ENCODE measurements at places on chromosomes 13 and 19.

- DNase-seq: no peak
These were observed 22.8 kb downstream of the HIF3A start for GRCh38 chr19:46319613-46320012.

GRCh38 chr19:39927524-39928356 lies 6.7 kb downstream of the FCGBP start:
- no peak for DNase-seq

DNA sequence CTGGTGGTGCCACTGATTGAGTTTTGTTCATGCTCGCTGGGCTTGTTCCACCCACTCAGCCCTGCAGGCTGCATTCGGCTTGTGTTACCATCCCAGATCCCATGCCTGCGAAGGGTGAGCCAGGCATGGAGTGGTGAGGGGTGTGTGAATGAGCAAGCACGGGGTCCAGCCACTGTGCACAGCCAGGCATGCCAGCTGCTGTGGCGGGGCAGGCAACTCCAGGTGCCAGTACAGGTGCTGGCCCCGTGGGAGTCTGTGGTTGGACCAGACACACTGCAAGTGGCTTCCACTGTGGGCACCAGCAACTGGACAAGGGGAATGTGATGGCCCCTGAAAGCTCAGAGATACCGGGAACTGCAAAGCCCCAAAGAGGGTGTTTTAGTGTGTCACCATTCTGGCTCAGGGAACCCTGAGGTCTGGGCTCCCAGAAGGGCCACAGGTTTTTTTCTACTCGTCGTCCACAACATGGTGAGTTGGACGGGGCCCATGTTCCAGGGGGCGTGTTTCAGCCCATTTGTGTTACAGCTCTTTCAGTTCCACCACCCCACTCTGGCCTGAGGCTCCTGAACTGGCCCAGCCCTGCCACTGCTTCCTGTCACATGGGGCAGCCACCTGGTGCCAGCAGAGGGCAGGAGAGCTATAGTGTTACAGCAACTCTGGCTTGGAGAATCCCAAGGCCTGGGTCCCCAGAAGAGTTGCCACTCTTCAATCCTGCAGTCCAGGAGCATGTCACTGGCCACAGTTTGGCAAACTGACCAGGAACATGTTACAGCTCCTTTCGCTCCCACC lies 217.0 kb upstream of the OBI1 start:
- no peak for DNase-seq

GRCh38 chr19:13057744-13058143 lies 44.9 kb downstream of the LYL1 start:
- DNase-seq: no peak

DNA sequence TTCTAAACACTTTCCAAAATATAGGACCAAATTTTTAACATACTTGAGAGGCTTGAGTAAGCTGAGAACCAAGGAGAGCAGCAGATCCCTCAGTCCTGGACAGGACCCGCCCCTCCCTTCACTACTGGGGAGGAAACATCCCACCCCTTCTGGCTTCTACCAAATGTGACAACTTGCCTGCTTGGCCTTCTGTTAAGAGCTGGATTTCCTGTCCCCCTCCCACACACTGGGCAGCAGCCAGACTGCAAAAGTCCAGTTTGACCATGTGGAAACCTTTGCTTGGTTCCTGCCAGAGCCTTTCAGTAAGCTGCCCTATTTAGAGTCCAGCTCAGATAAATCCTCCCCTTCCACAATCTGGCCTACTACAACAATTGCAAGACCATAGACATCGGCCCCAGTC lies 84.3 kb downstream of the FGF14 start:
- DNase-seq: peak; percentile 0

DNA sequence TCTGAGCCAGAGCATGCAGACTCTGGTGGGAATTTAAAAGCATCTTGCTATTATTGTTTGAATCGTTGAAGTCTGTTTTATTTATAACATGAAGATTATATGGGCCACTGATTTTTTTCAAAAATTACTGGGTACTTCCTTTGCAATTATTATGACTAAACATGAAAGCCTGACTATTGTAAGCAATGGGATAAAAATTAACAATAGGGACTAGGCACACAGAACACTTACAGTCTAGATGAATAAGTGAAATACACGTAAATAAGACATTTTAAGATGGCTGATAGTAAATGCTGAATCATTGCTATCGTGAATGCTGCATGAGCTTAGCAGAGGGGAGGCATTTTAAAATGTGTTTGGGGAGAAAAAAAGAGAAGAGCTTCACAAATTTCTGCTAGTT lies 81.0 kb upstream of the MAB21L1 start:
- DNase-seq: no peak

- DNase-seq: peak; percentile 2
These were observed 1.3 kb downstream of the ZNF616 start for GRCh38 chr19:52138278-52138982.

DNA sequence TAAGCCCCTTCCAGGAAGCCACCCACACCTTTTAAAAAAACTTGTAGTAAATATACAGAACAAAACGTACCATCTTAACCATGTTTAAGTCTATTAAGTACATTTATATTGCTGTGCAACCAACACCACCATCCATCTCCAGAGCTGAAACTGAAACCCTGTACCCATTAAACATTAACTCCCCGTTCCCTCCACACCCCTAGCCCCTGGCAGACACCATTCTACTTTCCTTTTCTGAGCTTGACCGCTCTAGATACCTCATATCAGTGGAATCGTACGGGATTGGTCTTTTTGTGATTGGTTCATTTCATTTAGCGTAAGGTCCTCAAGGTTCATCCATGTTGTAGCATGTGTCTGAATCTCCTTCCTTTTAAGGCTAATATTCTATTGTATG lies 13.0 kb upstream of the SPATA13 start:
- no peak for DNase-seq

DNA sequence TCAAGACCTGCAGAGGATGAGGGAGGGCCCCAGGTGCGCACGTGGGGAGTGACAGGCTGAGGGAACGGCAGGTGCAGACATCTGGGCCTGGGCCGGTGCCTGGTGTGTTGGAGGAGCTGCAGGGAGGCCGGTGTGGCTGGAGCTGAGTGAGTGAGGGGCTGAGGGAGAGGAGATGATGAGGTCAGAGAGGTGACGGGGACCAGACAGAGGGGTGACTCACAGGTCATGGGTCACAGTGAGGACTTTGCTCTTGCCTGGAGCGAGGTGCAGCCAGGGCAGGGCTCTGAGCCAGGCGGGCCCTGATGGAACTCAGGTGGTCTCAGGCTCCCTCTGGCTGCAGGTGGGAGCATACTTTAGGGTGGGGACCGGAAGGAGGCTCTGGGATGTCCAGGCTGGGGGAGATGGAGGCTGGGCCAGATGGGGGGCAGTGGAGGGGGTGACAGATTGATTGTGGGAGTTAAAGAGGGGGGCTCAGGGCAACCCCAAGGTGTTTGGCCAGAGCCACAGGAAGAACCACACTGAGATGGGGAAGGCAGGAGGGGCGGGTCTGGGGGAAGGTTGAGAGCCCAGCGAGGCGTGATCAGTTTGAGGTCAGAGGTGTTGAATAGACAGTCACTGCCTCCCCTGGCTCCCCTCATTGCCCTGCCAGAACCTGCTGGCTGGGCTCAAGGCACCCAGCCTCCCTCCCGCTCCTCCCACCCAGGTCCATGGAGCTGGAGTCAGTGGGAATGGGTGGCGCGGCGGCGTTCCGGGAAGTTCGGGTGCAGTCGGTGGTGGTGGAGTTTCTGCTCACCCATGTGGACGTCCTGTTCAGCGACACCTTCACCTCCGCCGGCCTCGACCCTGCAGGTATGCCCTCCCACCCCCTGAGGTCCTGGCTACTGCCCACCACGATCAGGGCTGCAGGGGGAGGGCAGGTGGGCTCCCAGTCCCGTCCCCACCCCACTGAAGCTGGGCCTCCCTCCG lies 8.4 kb downstream of the ARHGAP33 start:
- no peak for DNase-seq

GRCh38 chr19:47542030-47542475 lies 27.2 kb upstream of the NAPA start:
- DNase-seq: no peak

DNA sequence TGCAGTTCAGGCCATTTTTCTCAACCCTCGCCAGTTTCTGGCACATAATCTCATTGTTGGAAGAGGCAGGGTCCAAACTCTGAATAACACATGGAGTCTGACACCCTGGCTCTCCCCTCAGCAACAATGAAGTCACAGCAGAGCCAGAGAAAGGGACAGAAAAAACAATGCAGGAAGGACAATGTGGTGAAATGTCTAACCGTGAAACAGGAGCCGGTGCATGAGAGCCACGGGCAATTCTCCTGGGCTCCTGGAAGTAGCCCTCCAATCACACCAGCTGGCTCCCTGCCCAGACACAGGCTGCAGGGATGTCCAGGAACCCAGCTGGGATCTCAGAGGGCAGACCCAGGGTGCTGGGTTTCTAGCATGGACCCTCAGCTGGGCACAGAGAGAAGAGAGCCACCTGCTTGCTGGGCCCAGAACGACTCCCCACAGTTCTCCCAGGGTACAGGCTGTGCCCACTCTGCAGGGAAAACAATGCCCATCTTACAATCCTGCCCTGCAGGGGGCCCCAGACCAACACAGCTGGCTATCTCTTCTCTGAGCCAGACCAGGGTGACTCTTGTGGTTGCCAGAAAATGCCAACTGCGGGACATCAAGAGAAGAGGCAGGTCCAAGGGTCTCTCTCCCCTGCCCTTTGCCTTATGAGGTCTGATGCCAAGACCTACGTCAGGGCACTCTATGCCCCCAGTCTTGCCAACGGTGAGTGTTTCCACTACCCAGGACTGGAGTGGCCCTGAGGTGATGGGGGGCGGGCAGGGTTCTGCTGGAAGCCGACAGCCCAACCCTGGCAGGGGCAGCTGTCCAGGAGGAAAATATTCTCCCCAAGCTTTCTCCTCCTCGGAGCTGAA lies 64.5 kb downstream of the CEBPG start:
- DNase-seq: peak; percentile 43

DNA sequence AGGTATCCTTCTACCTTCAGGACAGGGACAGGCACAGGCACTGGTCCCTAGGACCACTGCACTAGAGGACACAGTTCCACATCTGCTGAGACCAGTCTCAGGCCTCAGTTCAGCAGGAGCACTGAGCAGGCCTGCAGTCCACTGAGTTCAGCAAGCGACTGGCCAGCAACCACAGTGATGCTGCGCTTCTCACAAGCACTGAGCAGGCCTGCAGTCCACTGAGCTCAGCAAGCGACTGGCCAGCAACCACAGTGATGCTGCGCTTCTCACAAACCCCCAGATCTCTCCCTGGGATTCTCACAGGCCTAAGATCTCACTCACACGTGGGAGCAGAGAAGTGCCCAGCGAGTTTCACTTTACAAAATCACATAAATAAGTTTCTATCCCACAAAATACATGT lies 140.6 kb downstream of the IRS2 start:
- no peak for DNase-seq

- no peak for DNase-seq
These were observed 701.9 kb upstream of the MIR17HG start for GRCh38 chr13:90645582-90645981.

- DNase-seq: no peak
These were observed 1470.9 kb downstream of the UQCRFS1 start for GRCh38 chr19:27742041-27742440.

- DNase-seq: no peak
These were observed 671 bp upstream of the SLC46A3 start for GRCh38 chr13:28719227-28720055.

GRCh38 chr13:72125561-72125960 lies 258.6 kb upstream of the DACH1 start:
- no peak for DNase-seq

GRCh38 chr19:16076958-16077611 lies 790 bp downstream of the TPM4 start:
- peak; percentile 55 for DNase-seq

DNA sequence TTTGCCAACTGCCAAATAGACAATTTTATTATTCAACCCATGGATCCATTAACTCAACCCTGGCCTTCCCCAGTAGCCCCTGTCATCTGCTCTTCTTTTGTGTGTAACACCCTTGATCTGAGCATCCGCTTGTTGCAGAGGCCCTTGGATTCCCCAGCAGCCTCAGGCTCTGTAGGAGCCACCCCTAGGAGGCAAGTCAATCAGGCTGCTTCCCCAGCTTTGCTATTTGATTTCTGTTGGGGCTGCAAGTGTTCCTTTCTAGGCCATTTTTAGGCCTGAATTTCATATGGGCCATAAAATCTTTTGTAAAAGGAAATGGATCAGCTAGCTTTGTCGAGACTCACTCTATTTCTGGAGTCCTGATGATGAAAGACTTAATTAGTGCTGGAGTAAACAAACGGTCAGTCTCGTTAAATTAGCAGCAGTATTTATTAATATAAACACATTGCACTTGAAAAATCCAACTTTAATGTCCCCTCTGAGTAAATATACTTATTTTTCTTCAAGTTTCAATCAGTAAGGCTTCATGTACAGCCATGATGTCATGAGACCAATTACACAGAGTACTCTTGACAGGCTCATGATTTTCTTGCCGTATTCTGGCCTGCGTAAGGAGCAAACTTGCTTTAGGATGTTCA lies 105.3 kb downstream of the RGCC start:
- DNase-seq: no peak

- DNase-seq: no peak
These were observed 424.5 kb downstream of the PCDH9 start for GRCh38 chr13:66805657-66806056.

GRCh38 chr13:37413161-37413560 lies 185.4 kb downstream of the POSTN start:
- no peak for DNase-seq

GRCh38 chr13:28373810-28374209 lies 121.1 kb downstream of the FLT1 start:
- no peak for DNase-seq

- DNase-seq: no peak
These were observed 18.8 kb downstream of the CYTH2 start for GRCh38 chr19:48487948-48488347.

DNA sequence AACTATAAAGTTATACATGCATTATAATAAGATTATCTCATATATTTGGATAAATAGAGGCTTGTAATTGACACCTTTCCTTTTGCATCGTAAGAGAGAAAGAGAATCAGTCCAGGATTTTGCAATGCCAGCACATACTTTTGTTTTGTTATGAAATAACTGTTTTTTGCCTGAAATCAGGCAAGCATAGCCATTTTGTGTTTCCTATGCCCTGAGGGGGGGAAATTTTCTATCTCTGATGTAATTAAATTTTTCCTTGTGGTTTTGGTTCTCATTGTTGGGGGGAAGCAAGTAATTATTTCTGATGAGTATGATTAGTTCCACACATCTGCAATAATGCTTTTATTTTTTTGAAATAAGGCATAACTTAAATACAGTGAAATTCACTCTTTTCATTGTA lies 229.4 kb downstream of the NDFIP2 start:
- no peak for DNase-seq

DNA sequence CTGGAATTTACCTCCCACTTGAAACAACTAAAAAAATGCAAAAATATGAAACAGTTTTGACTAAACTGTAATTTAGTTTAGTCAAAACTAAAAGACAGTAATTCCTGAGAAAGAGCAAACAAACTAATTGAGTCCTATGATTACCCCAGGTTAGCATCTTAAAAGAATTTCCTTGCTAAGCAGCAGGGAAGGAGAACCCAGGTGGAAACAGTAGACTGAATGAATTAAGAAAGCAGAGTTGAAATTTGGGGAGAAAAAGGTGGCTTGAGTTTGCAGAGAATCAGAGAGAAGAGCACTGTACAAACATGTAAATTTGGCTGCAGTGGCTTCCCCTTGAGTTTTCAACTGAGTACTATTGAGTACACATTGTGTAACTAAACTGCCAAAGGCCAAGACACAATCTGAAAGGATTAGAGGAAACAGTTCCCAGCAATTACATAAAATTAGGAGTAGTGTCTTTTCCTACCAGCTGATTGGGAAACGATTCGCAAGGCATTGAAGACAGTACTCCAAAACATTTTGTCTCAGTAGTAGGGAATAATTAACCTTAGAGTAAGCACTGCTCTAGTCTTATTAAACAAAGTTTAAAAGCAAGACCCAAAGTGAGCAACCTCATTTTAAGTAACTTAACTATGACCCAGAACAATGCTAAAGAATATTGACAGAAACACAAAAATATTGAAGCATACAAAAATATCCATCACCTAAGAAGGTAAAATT lies 820.5 kb downstream of the DACH1 start:
- no peak for DNase-seq
